ENCODE measurements at places on chromosomes 3 and 15.

DNA sequence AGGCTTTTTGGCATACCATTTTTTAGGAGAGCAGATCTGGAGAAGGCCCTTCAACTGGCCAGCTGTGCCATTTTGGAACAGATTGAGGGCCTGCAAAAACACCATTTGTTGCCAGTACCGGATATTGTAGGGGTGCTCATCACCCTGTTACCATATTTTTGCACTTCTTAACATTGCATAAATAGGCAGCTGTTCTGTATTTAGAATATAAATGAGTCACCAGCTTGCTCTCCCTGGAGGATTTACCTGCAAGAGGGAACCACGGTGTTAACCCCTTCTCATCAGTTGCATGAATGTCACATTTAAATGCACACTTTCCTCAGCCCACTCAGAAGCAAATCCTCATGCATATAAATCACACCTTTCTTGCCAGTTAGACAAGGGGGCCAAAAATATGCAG, 435.6 kb downstream of the ROBO2 start:
- no peaks in the 10 kb centered on the region for H3K27me3 ChIP-seq
- H3K36me3 ChIP-seq, result peaks cover 2% of the 10 kb centered on the region
- no peaks in the 10 kb centered on the region for H3K4me1 ChIP-seq
- DNase-seq, result no peak
- H3K4me3 ChIP-seq, result no peak overlapping the region

GRCh38 chr3:122886946-122887345, 92.1 kb downstream of the SLC49A4 start:
- H3K36me3 ChIP-seq, result peaks cover 3% of the 10 kb centered on the region
- peaks cover 5% of the 10 kb centered on the region for H3K4me1 ChIP-seq
- H3K27me3 ChIP-seq, result no peaks in the 10 kb centered on the region
- no peak overlapping the region for H3K27ac ChIP-seq
- no peak for DNase-seq

GRCh38 chr15:48442011-48442410, 110.8 kb downstream of the DUT start:
- H3K27me3 ChIP-seq, result no peaks in the 10 kb centered on the region
- peaks cover 76% of the 10 kb centered on the region for H3K36me3 ChIP-seq
- H3K4me1 ChIP-seq, result peaks cover 70% of the 10 kb centered on the region
- peak overlapping the region; percentile 10 for H3K27ac ChIP-seq

- H3K27ac ChIP-seq, result no peak overlapping the region
- peaks cover 30% of the 10 kb centered on the region for H3K4me1 ChIP-seq
- H3K27me3 ChIP-seq, result no peaks in the 10 kb centered on the region
These were observed 60.7 kb downstream of the FSIP1 start for GRCh38 chr15:39721893-39722292.

GRCh38 chr15:44033894-44034293, 161.2 kb downstream of the FRMD5 start:
- H3K27me3 ChIP-seq, result peaks cover 3% of the 10 kb centered on the region
- peak overlapping the region; percentile 33 for H3K27ac ChIP-seq
- H3K4me1 ChIP-seq, result peaks cover 37% of the 10 kb centered on the region
- H3K4me3 ChIP-seq, result no peak overlapping the region
- no peaks in the 10 kb centered on the region for H3K36me3 ChIP-seq
